ENCODE measurements at places on chromosomes 7 and 10. TPM values are rescaled to one million over a fixed set of nuclear protein-coding genes. Genes with fewer than 3 reads are reported as not detected.
A peak's percentile ranks its signal among the peaks of the same experiment; 100 is the strongest.

Gene MBL2
- polyA plus RNA-seq: not detected

Gene EPHA1
- 1.5 TPM for polyA plus RNA-seq

Gene SLC26A4
- 0.10 TPM for polyA plus RNA-seq

GRCh38 chr10:42970451-42971250 lies 106.2 kb upstream of the RET start:
- DNase-seq: peak; percentile 63
- peaks cover 17% of the 10 kb centered on the region for H3K27me3 ChIP-seq
- H3K36me3 ChIP-seq: no peaks in the 10 kb centered on the region
- H3K27ac ChIP-seq: no peak overlapping the region

- no peaks in the 10 kb centered on the region for H3K27me3 ChIP-seq
- H3K27ac ChIP-seq: no peak overlapping the region
- peaks cover 13% of the 10 kb centered on the region for H3K4me1 ChIP-seq
- DNase-seq: no peak
These were observed 465.6 kb upstream of the IGFBP3 start for GRCh38 chr7:46386428-46387399.

DNA sequence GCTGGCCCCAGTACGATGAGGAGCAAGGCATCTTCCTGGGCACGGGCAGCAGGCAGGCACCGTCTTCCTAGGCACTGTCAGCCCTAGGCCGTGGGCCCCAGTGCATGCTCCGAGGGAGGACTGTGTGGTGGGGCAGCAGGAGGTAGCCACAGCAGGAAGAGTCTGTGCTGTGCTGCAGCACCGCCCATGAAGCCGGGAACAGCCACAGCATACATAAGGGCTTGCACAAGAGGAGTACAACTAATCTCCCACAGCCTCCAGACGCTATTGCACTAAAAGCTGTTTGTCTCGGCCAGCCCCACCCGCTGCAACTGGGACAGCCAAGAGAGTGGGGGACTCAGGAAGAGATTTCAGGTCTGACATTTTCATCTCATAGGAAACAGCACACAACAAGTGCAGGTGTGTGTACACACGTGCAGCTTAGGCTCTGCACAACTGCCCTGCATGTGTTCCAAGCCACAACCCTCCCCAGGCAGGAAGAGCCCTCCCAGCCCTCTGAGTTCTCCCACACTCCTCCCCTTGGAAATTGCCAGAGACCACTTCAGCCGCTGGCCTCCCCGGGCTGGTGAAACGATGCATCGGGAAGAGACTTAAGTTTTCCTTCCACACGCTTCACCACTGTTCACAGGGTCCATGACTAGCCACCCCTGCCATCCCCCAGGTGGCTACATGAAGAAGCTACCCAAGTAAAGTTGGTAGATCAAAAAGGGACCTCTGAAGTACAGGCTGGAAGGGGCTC lies 88.1 kb upstream of the DDC start:
- no peak overlapping the region for H3K27ac ChIP-seq
- H3K36me3 ChIP-seq: no peaks in the 10 kb centered on the region
- no peak overlapping the region for H3K4me3 ChIP-seq
- peaks cover 56% of the 10 kb centered on the region for H3K4me1 ChIP-seq

GRCh38 chr10:21363092-21363730 lies 162.3 kb downstream of the SKIDA1 start:
- H3K27ac ChIP-seq: no peak overlapping the region
- no peak overlapping the region for H3K4me3 ChIP-seq
- H3K27me3 ChIP-seq: no peaks in the 10 kb centered on the region
- no peak for DNase-seq
- H3K4me1 ChIP-seq: peaks cover 8% of the 10 kb centered on the region
- no peaks in the 10 kb centered on the region for H3K36me3 ChIP-seq

DNA sequence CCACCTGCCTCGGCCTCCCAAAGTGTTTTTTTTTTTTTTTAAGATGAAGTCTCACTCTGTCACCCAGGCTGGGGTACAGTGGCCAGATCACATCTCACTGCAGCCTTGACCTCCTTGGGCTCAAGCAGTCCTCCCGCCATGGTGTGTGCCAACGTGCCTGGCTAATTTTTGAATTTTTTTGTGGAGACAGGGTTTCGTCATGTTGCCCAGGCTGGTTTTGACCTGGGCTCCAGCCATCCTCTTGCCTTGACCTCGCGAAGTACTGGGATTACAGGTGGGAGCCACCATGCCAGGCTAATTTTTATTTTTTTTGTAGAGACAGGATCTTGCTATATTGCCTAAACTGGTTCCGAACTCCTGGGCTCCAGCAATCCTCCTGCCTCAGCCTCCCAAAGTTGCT lies 9.0 kb upstream of the MLXIPL start:
- no peak overlapping the region for H3K27ac ChIP-seq
- no peak overlapping the region for H3K4me3 ChIP-seq
- H3K4me1 ChIP-seq: no peaks in the 10 kb centered on the region
- no peaks in the 10 kb centered on the region for H3K27me3 ChIP-seq
- H3K36me3 ChIP-seq: no peaks in the 10 kb centered on the region

GRCh38 chr10:79930751-79931150 lies 18.2 kb downstream of the SFTPD start:
- no peaks in the 10 kb centered on the region for H3K36me3 ChIP-seq
- H3K27ac ChIP-seq: no peak overlapping the region
- H3K27me3 ChIP-seq: peaks cover 4% of the 10 kb centered on the region
- DNase-seq: no peak
- peaks cover 12% of the 10 kb centered on the region for H3K4me1 ChIP-seq

DNA sequence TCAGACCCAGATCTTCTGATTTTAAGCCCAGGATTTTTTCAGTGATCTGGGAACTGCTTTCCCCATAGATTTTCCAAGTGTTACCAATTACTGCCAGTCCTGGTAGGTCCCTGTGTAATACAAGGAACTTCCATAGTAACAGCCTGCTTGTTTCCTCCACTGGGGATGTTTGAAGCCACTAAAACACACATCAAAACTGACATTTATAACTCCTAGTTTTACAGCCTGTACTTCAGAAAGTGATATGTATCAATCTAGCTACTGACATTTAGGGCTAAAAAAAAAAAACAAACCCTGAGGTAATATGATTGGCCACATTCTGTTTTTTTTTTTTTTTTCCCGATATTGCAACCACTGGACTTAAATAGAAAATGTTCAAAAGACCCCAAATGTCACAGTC lies 166.9 kb upstream of the SP4 start:
- H3K36me3 ChIP-seq: no peaks in the 10 kb centered on the region
- H3K27me3 ChIP-seq: peaks cover under 1% of the 10 kb centered on the region
- H3K4me3 ChIP-seq: no peak overlapping the region

Data from spleen (tissue), 13 donors.